ENCODE measurements at places on chromosomes 11 and 22.

- no peak for DNase-seq
These were observed 79.0 kb upstream of the HEPHL1 start for GRCh38 chr11:93942176-93942575.

GRCh38 chr22:46815896-46816731, 53.7 kb downstream of the TBC1D22A start:
- DNase-seq, result no peak

DNA sequence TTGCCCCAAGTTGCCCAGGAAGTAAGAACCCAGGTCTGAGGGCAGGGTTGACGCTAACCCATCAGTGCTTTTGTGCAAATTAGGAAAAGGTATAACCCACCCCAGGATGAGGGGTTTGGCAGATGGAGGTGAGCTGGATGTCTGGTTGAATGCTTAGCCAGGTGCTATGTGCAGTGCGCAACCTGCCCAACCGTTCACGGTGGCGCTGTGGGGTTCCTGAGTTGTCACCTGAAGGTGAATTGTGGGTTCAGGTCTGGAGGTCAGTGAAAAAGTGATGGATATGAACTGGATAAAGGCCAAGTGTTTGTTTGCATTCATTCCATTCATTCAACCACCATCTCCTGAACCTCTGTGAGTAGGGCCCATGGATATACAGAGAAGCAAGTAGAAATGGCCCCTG, 14.3 kb upstream of the LGALS2 start:
- DNase-seq, result no peak

DNA sequence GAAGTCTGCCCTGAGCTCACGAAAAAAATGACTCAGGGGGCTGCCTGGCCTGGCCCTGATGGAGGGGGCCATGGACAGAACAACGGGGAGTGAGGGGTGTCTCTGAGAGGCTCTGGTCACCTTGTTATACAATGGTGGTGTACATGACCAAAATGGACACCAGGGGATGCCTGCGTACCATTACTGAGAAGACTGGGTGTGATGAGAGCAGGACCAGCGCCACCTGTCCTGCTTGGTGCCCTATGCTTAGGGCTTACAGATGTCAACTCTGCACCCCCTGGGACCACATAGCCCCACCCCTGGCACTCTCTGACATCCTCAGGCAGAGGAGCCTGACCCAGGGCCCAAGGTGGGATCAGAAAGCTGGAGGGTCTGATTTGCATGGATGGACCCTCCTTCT, 104.8 kb downstream of the ZNF280B start:
- DNase-seq, result no peak

- DNase-seq, result no peak
These were observed 1.9 kb downstream of the PIWIL3 start for GRCh38 chr22:24772493-24773220.

GRCh38 chr22:23850136-23850611, 7.5 kb upstream of the SLC2A11 start:
- DNase-seq, result peak; percentile 52

DNA sequence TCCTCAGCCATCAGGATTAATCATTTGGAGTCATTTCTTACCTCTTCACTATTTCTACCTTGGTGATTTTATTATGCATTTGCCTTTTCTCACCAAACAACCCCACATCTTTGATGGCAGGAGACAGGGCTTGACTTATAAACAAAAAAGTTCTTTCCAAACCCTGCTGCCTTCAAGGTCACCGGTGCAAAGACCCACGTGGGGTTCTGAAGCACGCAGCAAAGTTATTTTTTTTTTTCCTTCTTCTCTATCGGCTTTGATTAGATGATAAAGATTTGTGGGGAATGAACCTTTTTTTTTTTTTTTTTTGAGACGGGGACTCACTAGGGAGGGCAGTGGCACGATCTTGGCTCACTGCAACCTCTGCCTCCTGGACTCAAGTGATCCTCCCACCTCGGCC, 44.1 kb downstream of the DRG1 start:
- DNase-seq, result no peak

- no peak for DNase-seq
These were observed 8.0 kb upstream of the TPCN2 start for GRCh38 chr11:69040581-69041260.

GRCh38 chr11:131483453-131483852, 113.0 kb downstream of the NTM start:
- DNase-seq, result no peak

DNA sequence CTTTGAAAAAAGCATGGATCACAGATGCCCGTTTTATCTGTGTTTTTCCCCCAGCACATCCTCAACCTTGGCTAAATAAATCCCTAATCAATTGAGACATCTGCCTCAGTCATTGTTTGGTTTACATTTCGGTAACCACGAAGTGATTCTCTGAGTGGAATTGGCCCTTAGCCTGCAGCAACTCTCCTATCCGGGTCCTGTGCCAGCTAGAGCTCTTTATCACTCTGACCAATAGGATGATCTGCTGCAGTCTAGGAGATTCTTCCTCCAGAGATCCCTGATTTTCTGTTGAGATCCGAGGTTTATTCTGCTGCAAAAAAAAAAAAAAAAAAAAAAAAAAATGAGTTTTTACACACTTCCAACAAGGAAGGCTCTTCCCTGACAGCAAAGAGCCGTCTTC, 137.3 kb downstream of the KCNA4 start:
- no peak for DNase-seq

DNA sequence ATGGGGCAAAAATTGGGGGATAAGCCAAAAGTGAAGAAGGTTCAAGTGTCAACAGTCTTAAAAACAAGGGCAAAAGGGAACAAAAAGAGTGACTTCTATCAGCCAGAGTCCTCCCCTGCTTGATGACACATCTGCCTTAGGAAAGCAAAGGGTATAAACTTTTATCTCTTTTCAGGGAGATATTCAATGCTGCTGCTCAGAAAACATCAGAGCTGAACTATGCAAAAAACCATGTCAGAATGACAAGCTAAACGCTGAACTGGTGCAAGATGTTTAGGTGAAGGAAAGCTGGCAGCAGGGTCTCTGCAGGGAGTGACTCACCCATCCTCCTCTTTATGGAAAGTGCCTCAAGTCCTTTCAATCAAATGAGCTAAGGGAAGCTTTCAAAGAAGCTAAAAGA, 24.7 kb downstream of the ALG9 start:
- DNase-seq, result no peak

- no peak for DNase-seq
These were observed 26.5 kb downstream of the MUC6 start for GRCh38 chr11:1009991-1010390.

GRCh38 chr11:133919330-133920108, 37.2 kb downstream of the IGSF9B start:
- no peak for DNase-seq

DNA sequence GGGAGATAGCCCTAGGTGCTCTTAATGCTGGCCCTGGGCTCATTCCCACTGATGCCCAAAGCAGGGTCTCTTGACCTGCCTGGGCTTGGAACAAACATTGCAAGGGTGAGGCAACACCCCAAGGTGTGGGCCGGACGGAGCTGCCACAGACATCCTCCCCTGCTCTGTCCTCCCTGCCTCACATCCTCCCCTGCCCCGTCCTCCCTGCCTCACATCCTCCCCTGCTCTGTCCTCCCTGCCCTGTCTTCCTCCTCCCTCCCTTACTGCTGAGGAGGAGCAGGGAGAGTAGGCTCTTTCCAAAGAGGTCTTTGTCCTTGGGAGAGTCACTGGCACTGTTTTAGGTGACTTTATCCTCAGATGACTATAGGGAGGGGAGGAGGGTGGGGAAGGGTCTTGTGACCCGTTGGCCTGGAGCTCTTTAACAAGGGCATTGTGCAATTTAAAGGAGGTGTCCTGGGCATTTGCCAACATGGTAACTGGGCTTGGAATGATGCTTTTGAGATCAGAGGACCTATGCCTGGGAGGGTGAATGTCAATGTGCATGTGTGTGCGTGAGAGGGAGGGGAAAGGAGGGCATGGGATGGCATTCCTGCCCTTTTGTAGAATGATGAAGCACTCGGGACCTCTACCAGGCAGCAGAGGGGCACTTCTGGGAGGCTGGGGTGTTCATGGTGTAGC, 700 bp downstream of the FAM180B start:
- DNase-seq, result no peak

GRCh38 chr11:120739780-120740179, 228.2 kb downstream of the GRIK4 start:
- no peak for DNase-seq
